ENCODE measurements at places on chromosomes 2 and 18.

- DNase-seq = no peak
Measured at GRCh38 chr18:28771849-28772248, 594.9 kb upstream of the CDH2 start.

DNA sequence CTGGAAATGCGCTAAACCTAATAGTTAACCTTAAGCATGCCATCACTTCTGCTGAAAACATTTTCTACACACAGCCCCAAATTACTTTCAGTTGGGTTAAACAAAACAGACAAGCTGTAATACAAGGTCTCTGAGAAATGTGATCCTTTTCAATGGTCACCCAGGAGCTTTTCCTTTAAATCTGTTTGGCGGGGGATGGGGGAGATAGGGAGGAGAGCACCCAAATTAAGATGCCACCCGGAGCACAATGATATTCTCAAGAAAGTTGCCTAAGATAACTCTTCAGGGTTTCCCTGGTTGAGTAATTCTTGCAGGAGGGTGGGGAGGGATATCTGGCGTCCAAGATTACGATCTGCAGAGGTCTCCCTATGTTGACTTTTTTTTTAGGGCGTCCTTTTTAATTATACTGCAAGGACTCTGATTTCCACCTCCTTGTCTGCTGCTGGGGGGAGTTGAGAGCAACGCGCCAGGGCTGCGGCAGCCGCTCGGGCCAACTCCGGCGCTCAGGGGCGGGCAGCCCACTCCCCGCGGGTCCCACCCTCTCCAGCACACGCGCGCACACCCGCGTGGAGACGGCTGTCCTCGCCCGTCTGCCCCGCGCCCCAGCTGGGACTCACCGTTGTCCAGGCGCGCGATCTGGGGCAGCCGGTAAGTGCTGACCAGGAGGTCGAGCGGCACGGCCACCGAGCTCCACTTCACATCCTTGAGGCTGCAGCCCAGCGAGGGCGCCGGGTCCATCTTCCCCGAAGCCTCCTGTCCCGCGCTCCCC is 807 bp downstream of the GAREM1 start:
- DNase-seq = peak; percentile 33

- no peak for DNase-seq
Measured at GRCh38 chr2:218397463-218397819, 2.2 kb upstream of the CTDSP1 start.

DNA sequence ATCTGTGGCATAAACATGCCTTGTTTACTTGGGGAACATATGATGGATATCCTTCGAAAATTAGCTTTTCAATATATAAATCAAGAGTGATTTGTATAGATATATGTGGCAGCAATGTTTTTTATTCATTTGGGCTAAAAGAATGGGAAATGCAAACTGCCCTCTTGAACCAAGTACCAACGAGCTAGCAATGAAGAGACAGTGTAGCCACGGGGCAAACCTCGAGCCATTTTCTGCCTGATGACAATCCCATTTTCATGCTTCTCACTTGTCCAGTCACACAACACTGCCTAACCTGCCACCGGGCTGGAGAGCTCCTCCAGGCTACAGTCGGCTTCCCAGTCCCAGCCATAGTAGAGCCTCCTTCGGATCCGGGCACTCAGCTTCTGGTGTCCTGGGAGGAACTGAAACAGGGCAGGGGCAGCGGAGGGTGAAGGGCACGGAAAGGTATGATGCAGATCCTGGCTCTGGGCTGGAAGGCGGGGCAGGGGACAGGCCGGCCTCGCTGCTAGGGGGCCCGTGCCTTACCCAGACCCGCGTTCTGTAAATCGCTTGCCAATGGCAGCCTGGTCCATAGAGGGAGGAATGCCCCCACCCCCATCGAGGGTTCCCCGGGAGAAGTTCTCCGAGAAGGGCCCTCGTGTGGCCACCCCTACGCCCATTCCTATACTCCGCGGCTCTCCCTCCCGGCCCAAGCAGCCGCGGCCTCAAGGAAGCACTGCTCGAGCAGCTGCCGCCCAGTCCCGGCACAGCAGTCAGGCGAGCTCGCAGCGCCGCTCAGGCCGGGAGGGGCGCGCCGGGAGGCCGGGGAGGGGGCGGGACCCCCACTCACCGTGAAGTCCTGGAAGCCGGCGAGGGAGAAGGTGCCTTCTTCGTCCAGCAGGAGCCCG is 552 bp downstream of the CNPPD1 start:
- no peak for DNase-seq

- no peak for DNase-seq
Measured at GRCh38 chr2:151119374-151119773, 142.3 kb downstream of the RBM43 start.

DNA sequence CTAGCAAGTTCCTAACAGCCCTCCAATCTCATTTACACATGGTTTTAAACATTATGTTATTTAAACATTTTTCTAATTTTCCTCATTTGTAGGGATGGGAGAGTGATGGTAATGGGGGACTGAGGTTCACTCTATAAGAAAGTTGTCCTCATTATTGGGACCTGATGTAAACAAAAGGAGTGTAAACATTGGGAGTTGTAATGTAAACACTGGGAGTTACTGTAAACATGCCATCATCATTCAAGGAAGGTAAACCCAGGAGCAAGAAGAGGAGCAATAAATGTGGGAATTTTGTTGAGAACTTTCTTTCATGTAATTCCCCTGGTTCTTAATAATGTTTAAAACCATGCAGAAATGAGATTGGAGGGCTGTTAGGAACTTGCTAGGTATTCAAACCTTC is 17.8 kb downstream of the RFTN2 start:
- no peak for DNase-seq

- no peak for DNase-seq
Measured at GRCh38 chr2:191152482-191153240, 1.9 kb upstream of the STAT4 start.

DNA sequence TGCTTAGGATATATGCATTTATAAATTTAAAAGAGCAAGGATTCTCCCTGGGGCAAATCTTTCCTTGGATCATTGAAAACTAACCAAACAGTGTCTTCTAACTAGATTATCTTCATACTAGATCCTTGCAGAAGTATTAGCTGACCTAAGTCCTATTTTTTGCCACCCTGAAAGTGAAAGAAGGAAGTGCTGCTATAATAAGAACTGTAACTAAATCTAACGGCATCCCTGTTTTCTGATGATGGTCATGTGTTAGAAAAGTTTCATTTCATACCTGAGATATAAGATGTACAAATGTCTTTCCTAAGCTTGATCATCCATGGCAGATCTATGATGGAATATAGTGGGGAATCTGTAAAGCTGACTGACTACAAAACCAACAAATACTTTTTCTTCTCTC is 102.7 kb downstream of the MAP2 start:
- no peak for DNase-seq

GRCh38 chr18:2994603-2995432 is 18.1 kb downstream of the LPIN2 start:
- DNase-seq = no peak

GRCh38 chr18:23552505-23552904 is 33.8 kb downstream of the NPC1 start:
- no peak for DNase-seq

DNA sequence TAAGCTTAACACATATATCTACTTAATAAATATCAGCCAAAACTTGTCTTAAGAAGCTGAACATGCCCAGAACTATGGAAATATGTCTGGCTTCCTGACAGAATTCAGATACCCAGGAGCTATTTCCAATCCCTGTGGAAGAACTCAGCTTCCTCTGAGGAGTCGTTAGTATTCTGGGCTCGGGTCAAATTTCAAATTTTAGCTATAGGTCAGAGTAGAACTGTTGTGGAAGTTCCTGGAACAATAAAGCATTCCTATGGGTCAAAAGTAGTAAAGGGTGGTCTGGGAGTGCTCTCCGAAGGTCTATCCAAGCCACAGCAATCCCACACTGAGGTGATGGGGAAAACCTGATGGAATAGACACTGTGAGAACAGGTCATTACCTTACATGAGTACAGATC is 342.7 kb upstream of the CHST9 start:
- no peak for DNase-seq

DNA sequence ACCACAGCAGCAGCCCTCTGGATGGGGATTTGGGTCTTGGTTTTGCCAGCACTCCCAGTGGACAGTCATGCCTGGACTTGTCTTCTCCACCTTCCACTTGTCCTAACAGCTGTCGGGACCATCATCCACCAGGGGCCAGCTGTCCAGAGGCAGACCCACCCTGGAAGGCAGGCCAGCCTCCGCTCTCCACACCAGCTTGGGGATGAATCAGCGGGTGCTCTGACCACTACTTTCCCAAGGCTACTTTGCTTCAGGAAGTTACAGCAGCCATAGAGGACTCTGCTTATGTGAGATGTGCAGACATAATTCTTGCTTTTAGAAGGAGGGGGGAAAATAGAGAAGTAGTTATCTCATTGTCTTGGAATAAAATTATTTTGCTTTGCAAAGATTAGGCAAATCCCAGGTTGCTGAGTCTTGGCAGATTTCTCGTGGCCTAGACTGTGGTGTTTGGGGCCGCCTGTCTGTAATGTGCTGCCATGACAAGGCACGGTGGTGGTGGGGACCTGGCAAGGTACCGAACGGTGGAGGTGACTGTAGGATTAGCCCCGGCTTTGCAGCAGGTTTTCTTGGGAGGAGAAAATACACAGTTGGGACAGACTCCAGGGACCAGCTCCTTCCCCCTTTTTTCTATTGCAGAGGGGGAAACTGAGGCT is 148.7 kb downstream of the AGAP1 start:
- DNase-seq = no peak

DNA sequence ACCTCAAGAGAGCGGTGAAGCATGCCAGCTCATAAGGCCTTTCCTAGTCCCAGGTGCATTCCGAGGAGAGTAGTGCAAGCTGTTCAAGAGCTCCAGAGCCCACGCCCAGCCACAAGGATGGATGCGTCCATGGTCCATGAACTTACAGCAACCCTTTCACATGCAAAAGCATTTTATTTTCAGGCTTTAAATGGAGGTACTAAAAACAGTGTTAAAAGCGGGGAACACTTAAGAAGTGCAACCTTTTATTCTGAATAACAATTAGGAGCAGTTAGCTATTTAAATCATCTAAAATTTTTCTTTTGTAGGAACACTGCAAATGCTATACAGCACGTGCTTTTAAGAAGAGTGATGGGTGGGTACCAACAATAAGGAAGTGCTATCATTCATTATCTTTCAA is 33.8 kb downstream of the POU3F3 start:
- DNase-seq = no peak

DNA sequence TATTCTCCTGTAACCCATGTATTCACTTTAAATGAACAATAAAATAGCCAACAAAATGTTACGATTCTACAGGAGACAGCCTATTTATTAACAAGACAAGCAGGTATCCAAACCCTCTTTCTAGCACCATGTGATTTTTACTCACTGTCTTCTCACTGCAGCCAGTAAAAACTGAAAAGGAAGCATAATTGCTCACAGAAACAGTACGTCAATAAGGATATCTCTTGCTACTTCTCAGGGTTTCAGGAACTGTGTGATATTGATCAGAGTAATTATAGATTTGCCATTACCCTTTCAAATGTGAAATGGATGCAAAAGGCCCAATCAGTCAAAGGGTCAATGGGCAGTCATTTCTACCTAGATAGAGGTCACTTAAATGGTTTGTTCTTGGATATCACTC is 1473.8 kb upstream of the DDX18 start:
- no peak for DNase-seq

DNA sequence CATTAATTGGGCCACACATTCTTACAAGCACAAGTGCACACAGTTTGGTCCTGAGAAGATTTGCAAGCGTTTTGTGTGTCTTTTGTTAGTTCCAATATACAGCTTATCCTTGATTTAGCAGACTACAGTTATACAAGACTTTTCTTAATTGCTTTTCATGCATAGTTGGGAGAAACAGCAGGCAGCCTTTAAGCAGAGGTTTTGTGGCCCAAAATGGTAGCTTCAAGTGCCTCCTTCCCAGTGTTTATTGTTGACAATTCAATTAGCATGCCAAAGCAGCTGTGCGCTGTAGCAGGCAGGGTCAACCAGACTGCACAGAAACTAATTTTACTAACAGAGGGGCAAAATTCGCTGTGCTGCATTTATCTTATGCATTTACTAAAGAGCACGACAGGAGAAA is 47.5 kb downstream of the FRZB start:
- peak; percentile 23 for DNase-seq

DNA sequence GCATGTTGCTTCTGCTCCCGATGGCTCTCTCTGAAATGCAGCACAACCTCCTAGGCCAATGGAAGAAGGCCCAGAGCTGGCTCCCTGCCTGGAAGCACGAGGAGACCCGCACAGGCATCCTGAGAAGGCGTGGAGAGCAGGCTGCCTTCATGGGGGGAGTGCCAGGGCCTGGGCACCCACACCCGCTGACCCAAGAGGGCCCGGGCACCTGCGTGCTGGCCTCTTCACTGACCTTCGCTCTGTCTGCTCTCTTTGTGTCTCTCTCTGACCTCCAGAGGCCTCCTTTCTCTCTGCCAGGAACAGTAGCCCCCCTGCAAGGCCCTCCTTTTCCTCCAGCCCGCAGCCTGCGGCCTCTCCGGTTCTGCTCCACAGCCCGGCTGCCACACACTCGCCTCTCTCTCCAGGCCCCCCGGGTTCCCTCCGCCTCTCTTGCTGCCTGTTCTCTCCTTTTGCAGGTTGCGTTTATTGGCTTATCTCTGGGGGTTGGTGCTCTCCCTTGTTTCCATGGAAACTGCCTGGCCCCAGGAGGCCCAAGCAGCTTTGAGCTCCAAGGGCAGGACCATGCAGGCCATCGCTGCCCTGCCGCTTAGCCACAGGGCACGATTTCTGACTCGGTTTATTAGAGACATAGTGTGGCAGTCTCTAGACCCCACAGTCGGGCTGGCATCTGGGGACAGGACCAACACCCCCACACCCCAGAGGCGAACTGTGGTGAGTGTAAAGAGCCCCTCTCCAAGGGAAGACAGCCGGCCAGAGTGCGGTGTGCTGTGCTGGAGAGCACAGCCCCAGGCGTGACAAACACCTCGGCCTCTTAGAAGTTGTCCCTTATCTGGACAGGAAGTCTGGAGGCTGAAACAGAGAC is 1.7 kb downstream of the MZT2B start:
- peak; percentile 46 for DNase-seq

DNA sequence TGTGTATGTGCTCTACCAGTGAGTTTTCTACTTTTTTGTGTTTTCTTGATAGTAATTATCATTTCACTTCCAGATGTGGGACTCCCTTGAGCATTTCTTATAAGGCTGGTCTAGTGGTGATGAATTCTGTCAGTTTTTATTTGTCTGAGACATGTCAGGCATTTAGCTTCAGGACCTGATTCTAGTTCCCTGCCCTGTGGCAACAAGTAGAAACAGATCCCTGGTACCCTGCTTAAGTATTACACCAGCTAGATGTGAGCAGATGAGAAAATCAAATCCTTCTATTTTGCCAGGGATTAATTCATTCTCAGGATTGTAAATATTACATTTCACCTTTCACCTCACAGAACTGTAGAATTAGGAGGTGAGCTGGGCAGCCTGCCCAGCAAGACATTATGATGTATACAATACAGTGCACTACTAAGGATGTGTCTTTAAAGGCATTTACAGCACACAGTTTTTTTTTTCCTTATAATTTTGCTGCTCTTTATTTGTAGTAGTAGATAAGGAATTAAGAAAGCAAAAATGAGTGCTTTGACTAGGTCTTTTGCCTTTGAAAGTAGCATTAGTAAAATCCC is 35.1 kb downstream of the GALM start:
- DNase-seq = no peak

All from neural crest cell (in vitro differentiated cells).